DMS 273 treated with DMSO at 0.1 percent for 48 hours (cell line): ENCODE measurements at places on chromosomes 13 and 19.

DNA sequence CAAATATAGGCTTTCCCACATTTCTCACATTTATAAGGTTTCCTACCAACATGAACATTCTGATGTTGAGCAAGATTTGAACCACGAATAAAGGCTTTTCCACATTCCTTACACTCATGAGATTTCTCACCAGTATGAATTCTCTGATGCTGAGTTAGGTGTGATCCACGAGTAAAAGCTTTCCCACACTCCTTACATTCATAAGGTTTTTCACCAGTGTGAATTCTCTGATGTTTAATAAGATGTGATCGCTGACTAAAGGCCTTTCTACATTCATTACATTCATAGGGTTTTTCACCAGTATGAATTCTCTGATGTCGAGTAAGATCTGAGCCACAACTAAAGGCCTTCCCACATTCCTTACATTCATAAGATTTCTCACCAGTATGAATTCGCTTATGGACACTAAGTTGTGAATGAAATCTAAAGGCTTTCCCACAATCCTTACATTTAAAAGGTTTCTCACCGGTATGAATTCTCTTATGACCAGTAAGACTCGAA lies 19.0 kb downstream of the ZNF790 start:
- DNase-seq = no peak

DNA sequence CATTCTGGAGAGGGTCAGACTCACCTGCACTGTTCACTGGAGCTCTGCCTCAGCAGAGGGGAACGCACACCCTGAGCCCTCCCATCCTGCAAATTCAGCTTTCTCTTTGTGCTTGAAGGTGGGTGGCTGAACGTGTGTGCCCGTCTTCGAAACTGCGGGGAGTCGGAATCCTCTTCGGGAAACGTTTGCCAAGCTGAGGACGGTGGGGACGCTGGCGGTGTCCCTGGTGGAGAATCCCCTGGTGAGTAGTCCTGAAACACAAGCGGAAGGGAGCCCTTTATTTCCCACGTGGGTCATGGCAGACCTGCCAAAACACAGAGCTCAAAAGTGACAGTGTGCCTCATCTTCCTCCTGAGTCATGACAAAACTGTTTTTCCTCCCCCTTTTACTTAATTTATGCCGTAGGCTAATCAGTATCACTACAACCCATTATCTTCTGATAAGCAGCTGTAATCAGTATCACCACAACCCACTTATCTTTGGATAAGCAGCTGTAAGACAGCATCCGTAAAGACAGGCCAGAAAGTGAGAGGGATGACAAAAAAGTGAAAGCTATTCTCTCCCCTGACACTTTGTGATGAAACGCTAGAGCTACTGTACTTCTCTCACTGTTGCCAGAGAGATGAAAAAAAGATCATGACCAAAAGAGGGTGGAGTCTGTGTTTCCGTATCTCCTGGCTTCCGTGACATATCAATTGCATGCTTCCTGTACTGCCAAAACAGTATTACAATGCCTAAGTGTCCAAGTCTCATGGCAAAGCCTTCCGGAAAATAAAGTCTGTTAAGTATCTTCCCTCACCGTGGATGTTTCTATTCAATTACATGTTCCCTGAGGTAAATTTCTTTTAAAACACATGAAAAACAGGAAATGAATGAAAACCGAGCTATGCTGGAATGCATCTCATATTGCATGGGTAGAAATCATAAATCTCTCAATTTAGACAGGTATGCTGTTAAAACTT lies 155.5 kb downstream of the TBC1D4 start:
- DNase-seq = no peak

DNA sequence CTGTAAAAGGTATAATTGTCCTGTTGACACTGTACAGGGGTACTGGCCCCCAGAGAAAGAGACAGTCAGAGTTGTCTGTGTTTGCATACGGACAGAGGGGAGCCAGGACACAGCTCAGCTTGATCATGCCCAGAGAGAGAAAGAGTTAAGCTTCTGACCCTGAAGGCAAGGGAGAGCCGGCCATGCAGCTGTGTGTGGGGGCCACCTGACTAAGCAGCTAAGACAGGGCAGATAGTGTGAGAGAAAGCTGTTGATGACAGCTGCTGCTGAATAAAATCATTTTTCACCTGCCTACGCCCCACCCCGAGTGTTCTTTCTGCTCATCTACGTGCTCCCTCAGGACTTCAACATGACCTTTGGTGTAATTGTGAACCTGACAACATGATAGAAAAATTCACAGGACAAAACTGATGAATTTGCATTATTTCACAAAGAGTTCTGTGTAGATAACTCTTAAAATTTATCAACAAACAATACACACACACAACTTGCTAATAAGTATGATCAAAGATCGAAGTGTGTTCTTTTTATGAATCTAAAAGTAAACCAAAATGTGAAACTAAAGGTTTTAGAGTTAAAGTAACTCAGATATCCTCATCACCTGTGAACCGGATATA lies 1294.3 kb upstream of the ATXN8OS start:
- no peak for DNase-seq

GRCh38 chr13:28704919-28705318 lies 13.9 kb downstream of the SLC46A3 start:
- DNase-seq = no peak

- no peak for DNase-seq
Measured at GRCh38 chr19:10805065-10805757, 30.8 kb downstream of the TMED1 start.

- no peak for DNase-seq
Measured at GRCh38 chr13:21233086-21233485, 56.6 kb downstream of the MRPL57 start.

DNA sequence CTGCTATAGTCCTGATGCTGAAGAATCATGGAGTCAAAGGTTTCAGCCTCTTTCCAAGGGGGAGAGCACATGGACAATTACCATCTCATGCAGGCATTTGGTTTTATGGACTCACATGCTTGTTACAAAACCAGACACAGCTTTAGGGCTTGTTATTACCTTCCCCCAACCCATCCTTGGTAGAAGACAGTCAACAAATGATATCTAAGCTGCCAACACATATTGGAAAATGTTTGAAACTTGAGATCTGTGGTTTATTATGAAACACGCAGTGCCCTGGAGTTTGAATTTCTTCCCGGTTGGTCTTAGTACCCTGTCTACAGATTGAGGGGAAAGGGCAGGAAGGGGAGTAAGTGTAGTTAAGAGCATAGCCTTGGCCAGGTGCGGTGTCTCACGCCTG lies 12.5 kb upstream of the CYP2A6 start:
- no peak for DNase-seq

DNA sequence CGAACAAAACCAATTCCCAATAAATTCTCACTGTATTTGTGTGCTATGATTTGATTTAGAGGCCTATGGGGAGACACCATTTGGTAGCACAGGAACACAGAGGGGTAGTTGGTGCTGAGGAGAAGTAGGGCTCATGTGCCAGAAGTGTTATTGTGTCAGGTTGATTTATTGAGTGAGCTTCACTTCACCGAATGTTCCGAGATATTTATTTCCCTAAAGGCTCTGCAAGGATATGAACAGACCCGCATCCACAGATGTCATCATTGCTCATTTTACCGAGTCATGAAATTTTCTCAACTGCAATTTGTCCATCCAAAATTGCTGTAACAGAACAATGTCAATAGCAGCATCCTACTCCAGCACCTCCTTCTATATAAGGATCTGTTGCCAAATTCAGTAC lies 69.5 kb downstream of the DACH1 start:
- DNase-seq = no peak

GRCh38 chr13:28541966-28542365 lies 47.0 kb upstream of the FLT1 start:
- DNase-seq = no peak

DNA sequence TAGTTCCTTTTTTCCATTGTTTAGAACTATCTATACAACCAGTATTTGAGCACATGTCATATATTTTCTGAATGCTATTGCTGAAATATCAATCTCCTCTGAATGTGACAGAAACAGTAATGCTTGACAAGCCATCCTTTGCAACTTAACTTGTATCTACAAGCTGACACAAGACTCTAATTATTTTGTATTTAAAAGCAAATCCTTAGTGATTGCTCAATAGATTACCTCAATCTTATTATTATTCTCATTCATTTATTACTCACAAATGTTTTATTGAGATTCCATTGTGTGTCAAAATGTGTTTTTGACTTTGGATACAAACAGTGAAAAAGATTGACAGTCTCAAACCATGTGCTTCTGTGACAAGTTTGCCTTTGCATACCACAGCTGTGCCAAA lies 787.8 kb upstream of the PRR20A start:
- no peak for DNase-seq

- DNase-seq = no peak
Measured at GRCh38 chr13:19183676-19184075, 2.1 kb upstream of the TUBA3C start.

- DNase-seq = no peak
Measured at GRCh38 chr13:54687173-54687572, 1658.6 kb downstream of the OLFM4 start.

DNA sequence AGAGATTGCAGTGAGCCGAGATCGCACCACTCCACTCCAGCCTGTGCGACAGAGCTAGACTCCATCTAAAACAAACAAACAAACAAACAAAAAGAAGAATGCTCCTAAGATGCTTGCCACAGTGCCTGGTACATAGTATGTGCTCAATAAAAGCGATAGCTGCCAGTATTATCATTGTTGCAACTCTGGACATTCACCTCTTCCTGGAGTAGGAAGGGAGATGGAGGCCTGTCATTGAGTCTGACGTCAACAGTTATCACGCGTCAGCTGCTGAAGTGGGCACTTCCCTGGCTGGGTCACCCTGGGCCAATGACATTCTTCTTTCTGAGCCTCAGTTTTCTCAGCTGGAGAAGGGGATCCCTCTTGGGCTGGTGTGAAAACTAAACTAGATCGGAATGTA lies 4.2 kb upstream of the PLAUR start:
- DNase-seq = no peak

DNA sequence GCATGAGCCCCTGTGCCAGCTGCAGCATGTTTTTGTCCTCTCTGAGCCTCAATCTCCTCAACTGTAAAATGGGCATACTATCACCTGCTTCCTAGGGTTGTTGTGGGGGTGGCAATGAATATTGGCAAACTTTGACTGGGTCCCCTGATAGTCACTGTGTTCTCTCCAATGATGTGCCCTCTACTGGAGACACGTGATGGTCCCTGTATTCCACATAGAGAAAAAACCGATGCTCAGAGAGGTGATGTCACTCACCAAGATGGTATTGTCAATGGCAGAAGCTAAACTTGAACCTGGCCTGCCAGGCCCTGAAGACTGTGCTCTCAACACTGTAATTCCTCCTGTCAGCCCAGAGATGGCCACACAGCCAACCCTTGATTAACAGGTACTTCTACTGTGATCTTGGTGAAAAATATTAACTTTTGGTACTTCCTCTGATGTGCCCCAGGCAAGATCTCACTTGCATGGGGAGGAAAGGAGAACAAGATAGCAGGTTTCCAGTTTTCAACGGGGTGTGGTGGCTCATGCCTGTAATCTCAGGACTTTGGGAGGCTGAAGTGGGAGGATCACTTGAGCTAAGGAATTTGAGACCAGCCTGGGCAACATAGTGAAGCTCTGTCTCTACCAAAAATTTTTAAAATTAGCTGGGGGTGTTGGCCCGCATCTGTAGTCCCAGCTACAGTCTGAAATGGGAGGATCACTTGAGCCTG lies 3.6 kb downstream of the CEACAM20 start:
- no peak for DNase-seq

DNA sequence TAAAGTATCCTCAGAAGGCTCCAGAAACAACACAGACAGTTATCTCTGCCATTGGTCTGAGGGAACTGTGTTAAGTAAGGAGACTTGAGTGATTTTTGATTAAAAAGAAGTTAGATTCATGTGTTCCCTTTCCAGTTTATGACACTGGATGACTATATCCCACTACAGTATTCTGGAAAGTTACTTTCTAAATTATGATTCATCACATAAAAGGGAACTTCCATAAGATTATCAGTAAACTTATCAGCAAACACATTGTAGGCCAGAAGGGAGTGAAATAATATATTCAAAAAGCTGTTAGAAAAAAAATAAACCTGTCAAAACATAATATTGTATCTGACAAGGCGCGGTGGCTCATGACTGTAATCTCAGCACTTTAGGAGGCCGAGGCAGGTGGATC lies 700.0 kb downstream of the SLITRK6 start:
- DNase-seq = no peak

- no peak for DNase-seq
Measured at GRCh38 chr19:46115396-46116106, 8.9 kb downstream of the IGFL3 start.

- DNase-seq = no peak
Measured at GRCh38 chr13:74975111-74975510, 506.9 kb downstream of the TBC1D4 start.

DNA sequence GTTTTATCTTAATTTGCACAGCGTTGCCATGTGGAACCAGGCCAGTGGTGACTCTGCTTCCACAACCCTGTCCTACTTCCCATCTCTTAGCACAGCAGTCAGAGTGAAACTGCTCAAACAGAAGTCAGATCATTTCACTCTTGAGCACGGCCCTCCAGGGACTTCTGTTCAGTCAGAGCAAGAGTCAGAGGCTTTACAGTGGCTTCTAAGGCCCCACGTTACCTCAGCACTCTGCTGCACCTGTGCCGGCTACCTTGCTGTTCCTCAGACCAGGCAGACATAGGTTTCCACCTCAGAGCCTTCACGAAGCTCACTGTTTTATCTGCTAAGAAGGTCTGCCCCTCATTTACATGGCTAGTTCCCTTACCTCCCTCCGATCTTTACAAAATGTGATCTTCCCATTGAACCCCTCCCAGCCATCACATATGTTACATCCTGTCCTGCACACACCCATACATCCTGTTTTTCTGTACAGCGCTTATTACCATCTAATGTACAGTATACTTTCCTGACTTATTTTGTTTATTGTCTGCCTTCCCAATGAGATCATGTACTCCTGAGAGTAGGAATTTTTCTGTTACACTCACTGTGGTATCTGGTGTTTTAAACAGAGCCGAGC lies 41.6 kb downstream of the TM9SF2 start:
- no peak for DNase-seq

GRCh38 chr19:814152-815078 lies 7.3 kb downstream of the PLPPR3 start:
- DNase-seq = no peak

DNA sequence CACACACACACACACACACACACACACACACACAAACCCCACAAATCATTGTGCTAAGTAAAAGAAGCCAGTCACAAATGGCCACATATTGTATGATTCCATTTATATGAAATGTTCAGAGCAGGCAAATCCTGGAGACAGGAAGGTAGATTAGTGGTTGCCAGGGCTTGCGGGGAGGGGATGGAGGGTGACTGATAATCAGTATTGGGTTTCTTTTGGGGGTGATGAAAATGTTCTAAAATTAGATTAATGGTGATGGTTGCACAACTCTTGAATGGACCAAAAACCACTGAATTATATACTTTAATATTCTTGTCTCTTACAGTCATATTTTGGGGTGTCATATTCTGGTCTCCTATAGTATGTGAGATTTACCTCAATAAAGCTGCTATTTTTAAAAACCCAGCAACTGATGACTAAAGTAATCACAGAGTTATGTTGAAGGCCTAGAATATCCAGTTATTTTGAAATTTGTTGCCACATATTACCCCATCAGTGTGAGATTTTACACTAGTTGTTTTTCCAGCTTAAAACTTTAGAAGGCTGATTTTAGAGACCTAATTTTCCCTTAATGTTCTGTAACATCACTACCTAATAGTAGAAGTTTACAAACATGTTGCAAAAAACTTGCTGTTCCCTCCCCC lies 20.3 kb downstream of the FLT1 start:
- DNase-seq = no peak
